ENCODE measurements at places on chromosomes 7 and 10. TPM values are rescaled to one million over a fixed set of nuclear protein-coding genes. Genes with fewer than 3 reads are reported as not detected.

GRCh38 chr7:45133352-45133751 lies 21.9 kb upstream of the TBRG4 start:
- no peak for DNase-seq

DNA sequence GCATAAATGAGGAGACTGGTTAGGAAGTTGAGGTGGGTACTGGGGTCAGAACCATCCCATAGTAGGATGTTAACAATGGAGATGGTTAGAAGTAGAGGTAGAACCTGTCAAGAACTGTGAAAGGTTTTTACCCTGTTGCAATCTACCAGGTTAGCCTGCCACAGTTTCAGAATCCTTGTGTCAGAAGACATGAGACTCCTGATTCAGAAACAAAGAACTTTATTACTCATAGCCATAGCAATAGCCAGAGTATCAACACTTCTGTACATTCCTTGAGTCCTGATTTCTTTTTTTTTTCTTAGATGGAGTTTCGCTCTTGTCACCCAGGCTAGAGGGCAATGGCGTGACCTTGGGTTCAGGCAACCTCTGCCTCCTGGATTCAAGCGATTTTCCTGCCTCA lies 200.9 kb downstream of the GRM3 start:
- no peak for DNase-seq

DNA sequence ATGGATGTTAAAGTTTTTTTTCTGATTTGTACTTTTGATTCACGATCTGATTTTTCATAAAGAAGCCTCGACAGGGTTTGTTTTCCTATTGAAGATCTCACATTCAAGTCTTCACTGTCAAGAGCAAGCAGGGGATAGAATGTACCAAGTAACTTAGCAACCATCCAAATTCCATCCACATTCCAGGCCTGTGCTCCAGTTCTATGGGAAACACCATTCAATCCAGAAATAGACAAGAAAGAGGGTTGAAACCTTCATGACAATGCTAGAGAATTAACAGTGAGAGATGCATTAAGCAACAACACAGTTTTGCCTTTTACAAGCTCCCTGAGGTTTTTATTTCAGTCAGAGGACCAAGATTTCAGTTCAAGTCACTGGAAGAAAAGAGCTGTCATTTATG lies 300.2 kb downstream of the NEBL start:
- peak; percentile 41 for DNase-seq

GRCh38 chr7:33356336-33356735 lies 227.0 kb downstream of the BBS9 start:
- no peak for DNase-seq

DNA sequence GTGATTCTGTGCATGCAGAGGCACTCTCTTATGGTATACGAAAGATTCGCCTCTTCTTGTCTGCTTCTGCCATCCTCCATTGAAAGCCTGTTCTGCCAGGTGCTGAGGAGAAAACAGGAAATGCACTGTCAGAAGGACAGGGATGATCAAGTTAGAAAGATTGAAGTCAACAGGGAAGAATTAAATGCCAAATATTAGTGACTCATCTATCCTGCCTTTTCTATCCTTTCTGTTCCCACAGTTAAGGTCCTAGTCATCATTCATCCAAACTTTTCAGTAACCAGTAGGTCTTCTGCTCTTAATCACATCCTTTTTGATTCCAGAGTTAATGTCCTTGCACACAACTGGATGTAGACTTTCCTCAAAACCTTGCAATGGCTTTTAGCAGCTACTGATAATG lies 4.8 kb upstream of the ZNF783 start:
- peak; percentile 11 for DNase-seq

Gene EPDR1
- total RNA-seq, result 64.0 TPM

Gene VWA2
- total RNA-seq, result not detected

Gene VWC2
- total RNA-seq, result not detected

Gene EGR2
- 0.09 TPM for total RNA-seq

All from A172 (cell line).